ENCODE measurements at places on chromosomes 1 and 21.

DNA sequence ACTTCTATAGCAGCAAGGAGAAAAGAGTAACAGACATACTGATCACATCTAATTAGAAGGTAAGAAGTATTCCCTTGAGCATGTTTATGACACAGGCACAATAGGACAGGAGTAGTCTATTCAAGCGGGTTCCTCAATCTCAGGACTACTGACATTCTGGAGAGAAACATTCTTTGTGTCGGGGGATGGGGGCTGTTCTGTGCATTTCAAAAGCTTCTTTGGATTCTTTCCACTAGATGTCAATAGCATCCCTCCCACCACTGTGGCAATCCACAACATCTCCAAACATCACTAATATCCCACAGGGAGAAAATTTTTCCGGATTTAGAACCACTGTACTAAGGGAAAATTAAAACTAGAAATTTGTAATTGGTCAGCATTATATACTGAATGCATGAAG is 56.9 kb downstream of the ADAMTS5 start:
- no peak for DNase-seq

- DNase-seq = no peak
Observed at GRCh38 chr1:222910699-222911098, 95.9 kb downstream of the DISP1 start.

GRCh38 chr1:97816927-97817326 is 103.9 kb downstream of the DPYD start:
- no peak for DNase-seq

- DNase-seq = no peak
Observed at GRCh38 chr1:53413175-53414001, 45.8 kb upstream of the DMRTB1 start.

DNA sequence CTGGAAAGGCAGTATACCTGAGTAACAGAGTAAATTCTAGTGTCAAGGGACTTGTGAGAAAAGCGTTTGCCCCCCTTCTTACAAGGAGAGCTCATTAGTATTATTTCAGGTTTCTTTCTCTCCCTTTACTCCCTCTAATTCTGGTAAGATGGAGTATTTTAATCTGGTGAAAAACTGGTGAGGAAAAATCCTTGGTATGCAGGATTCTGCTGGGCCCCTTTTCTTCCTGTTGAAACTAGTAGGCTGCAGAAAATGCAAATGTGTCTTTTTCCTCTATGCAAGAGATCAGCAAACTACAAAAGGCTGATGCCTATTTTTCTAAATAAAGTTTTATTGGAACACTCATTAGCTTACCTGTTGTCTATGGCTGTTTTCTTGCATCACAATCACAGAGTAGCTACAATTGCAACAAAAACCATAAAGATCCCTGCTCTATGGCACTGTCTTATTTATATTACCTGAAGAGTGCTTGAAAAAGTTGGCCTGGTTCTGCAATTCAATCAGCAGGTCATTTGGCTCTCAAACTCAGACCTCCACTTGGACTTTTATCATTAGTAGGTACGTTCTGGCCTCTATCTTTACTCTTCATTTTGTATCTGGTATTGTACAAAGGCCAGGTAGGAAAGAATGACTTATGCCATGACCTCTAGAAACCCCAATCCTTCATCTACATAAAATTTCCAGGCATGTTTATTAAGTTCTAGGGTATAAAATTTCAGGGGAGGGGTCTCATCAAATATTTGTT is 109.6 kb downstream of the AKT3 start:
- no peak for DNase-seq

DNA sequence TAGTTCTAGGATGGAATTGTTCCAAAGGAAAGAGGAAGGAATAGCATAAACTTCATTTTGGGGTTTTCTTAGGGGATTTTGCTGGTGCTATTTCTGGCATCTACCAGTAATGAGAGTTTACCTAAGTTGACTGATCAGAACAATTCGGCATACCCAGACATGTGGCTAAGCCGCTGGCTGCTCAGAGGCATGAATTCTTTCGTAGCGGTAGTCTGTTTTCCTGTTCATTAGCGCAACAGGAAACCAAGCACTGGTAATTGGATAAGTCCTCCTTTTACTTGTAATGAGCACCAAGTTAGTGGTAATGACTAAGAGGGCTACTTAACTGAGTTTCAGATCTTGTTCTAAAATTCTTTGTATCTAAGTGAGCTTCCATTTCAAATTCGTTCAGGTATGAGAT is 38.6 kb downstream of the C21orf91 start:
- no peak for DNase-seq
